ENCODE measurements at places on chromosomes 1 and 21. TPM values are rescaled to one million over a fixed set of nuclear protein-coding genes. Genes with fewer than 3 reads are reported as not detected.

GRCh38 chr1:219587801-219588561, 24.9 kb downstream of the ZC3H11B start:
- DNase-seq = peak; percentile 23

- DNase-seq = no peak
Observed at GRCh38 chr21:28237661-28238060, 755.0 kb downstream of the LTN1 start.

DNA sequence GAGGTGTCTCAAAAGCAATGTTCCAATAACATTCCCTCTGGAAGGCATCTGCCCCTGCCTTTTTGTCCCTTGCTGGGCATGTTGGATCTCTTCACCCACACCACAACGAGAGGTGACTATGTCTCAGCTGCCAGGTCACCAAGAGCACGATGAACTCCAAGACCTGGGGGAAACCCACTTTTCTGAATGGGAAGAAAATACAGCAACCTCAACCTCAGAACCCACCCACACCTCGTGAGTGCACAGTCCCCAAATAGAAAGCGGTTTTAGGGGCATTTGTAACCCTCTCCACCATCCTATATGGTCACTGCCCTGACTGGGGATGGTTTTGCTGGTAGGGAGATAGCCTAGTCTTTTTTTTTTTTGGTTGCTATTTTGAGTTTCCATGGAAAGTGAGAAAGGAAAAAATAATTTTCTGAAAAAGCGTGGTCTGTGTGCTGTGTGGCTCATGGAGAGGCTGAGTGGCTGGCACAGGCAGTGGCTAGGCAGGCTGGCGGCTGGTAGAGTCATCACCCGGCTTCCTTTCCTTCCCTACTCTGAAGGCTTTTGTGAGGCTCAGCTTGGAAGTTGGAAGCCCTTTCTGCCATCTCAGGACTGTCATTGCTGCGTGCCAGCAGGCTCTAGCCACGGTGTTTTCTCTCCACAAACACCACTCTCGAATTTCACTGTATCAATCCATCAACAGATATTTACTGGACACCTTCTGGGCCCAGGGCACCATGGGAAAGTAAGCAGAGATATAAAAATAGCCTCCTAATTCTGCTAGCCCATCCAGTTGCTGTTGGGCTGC, 15.8 kb downstream of the TSPAN2 start:
- DNase-seq = no peak

DNA sequence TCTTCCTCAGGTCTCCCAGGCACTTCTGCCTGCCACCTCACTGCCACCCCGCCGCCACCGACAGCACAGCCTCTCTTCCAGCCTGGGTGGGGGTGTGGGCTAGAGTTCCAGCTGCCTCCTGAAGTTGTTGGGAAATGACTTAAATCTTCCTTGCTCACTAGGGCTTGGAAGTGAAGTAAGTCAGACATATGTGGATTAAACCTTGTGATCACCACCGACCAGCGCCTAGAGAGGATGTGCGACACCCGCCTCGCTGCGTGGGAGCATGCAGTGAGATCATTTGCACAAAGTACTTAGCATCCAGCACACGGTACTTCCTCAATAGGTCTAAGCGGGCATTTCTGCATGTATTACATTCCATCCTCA, 71.4 kb upstream of the FAM20B start:
- DNase-seq = no peak

- DNase-seq = peak; percentile 51
Observed at GRCh38 chr1:39576016-39576657, 453 bp downstream of the PABPC4 start.

DNA sequence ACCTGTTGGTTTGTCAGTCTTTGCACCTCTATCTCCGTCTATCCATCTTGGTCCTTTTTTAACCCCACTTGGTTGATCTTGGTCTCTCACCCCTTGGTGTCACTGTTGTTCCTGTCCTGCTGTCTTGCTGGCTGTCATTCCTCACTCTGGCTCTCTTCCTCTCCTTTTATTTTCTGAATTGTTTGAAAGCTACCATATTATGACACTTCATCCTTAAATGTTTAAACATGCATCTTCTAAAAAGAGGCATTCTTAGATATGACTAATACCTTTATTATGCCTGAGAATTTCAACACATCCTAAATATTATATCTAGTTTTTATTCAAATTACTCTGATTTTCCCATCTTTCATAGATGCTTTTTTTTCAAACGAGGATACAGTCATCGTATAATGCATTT, 37.0 kb downstream of the BACH1 start:
- peak; percentile 40 for DNase-seq

DNA sequence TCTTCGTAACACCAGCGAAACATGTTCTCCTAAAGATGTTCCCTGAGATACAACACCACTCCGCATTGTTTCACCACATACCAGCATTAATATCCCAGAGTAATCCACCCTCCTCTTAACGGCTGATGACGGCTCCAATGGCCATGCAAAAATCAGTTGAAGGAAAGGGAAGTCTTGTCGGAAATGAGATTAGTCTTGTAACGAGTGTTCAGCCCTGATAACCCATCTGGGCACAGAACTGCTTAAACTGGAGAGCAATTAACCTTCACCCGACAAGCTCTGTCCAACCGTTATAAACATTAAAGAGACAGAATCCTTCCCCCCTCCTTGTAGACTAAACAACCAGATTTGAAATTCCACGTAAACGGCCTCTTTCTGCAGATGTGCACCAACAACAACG, 21.9 kb downstream of the ERG start:
- DNase-seq = no peak

DNA sequence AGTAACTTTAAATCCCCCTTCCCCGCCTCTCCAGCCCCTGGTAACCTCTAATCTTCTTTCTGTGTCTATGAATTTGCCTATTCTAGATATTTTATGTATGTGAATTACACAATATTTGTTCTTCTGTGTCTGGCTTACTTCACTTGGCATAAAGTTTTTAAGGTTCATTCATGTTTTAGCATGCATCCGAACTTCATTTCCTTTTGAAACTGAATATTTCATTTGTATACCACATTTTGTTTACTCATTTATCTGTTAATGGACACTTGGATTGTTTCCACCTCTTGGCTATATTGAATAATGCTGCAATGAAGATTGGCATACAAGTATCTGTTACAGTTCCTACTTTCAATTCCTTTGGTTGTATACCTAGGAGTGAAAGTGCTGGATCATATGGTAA, 205.3 kb downstream of the TM2D1 start:
- no peak for DNase-seq

GRCh38 chr1:184905601-184906322, 68.5 kb downstream of the NIBAN1 start:
- DNase-seq = no peak

GRCh38 chr1:190453550-190453949, 24.1 kb downstream of the BRINP3 start:
- DNase-seq = no peak

- DNase-seq = no peak
Observed at GRCh38 chr1:183517401-183517800, 45.1 kb downstream of the SMG7 start.

DNA sequence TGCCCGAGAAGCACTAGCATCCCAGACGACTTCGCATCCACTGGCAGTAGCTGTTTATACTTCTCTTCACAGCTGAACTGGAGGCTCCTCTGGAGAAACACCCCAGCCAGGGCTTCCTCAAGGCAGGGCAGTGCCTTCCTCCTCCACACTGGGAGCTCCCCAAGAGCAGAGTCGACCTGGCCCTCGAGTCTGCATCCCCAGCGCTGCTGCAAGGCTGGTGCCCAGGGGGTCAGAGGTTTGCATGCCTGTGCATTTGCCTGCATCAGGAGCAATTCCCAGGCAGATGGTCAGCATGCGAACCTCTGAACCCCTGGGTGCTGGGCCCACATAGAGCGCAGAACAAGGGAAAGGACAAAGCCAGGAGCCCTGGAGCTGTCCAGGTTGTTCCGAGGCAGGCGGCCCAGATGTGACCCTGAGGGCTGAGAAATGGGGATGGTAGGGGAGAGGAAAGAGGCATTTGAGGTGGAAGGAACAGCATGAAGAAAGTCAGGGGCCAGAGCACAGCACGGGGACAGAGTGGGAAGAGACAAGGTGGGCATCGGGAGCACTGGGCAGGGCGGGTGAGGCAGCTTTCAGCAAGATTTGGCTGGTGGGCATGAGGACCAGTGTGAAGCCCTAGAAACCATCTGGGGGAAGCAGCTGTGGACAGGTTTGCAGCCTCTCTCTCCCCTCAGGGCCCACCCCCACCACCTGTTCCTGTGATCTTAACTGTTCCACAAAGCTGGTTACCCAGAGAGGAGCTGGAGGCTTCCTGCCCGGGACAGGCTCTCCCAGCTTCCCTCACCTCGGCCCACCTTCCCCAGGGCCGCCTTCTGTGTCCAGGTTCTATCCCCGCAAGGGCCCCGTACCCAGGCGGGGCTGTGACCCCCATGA, 6.4 kb upstream of the S100A8 start:
- DNase-seq = no peak

DNA sequence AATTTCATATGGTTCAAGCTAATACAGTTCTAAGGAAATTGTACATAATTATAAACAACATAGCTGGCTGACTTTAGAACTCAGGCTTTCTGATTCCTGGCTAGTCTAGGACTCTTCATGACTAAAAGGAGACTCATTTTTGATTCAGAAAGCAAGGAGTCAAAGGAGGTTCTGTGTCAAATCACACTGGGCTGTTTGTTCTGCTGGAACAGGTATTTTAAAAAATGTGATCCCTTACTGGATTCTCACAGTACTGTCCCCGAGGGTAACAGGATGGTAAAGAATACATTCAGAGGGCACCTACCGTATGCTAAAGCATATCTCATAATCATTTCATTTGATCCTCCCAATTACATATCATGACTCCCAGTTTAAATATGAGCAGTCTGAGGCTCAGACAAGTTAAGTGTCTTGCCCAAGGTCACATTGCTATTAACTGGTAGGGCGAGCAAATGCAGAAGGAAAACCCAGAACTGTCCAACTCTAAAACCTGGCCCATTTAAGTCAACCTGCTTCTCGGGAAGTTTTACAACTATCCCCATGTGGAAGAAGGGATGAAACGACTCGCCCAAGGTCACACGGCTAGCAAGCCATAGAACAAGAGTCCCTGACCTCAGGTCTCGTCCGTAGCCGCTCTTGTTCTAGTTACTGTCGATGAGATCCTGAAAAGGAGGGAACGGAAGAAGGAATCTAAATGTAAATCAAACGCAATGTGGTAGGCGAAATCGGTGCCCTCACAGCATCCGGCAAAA, 675 bp downstream of the MYSM1 start:
- DNase-seq = peak; percentile 36

- DNase-seq = peak; percentile 80
Observed at GRCh38 chr1:9062021-9062471, 7.4 kb downstream of the SLC2A5 start.

DNA sequence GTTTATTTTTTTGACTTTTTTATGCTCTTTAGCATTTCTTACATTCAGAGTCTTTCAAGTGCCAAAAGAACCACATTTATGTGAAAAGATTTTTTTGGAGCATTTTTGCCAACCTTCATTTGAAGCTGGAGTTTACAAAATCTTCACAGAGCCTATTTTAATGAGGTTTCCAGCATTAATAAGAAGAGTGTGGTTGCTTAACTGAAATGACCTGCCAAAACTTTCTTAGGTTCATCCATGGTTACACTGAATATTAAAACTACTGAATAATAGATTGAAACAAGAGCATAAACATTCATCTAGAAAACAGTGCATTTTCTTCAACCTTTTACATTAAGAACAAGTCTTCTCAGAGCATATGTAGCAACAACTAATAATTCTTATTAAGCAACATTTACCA, 672.3 kb upstream of the CXADR start:
- no peak for DNase-seq

GRCh38 chr1:60463146-60463545, 389.6 kb upstream of the C1orf87 start:
- DNase-seq = no peak

- no peak for DNase-seq
Observed at GRCh38 chr1:53129891-53130597, 12.4 kb downstream of the SLC1A7 start.

DNA sequence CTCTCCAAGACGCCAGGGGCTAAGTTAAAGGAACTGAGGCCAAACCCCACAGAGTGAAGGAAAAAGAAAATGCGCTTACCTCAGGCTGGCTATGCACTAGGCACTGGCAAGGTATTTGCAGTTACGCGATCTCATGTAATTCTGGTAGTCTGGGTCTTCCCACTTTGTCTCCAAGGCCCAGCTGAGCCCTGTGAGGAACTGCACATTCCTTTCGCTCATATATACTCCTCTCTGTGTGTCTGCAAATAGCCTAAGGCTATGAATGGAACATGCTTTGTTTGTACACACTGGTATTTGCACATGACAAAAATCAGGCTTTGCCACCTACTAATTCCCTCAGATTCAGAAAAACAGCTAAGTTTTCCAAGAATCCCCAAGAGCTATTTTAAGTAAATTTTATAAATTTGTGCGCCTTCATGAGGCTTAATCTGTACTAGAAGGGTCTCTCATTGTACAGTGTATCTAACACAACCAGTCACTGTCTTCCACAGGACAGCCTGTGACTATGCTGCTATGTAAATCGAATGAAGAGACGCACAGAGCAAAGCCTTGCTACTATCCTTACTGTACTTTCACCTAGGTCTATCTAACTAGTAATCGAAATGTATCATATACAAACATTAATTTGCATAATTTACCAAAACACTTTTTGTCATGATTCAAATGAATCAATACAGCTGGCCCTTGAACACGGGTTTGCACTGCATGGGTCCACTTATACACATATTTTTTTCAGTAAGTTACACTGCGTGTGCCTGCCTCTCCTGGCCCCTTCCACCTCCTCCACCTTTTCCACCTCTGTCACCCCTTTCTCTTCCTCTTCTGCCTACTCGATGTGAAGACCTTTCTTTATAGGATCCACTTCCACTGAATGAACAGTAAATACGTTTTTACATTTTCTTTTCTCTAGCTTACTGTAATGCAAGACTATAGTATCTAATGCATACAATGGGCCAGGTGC, 87.0 kb downstream of the SIPA1L2 start:
- peak; percentile 25 for DNase-seq

DNA sequence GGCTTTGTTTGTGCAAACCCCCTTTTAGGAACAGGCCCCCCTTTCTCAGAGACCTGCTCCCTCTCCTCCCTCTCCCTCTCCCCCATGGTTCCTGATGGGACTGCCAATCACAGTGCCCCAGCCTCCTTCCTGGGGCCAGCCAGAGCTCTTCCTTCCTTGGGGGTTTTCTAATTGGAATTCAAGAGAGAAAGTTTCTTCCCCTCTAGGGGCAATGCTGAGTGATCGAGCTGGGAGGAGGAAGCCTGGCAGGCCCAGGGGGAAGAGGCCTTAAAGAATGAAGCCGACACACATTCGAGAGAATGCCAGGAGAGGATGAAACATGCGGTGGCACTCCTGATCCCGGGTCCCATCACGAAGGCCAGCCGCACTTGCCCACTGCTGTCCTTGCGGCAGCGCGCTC, 21.3 kb upstream of the COL16A1 start:
- no peak for DNase-seq

Gene FAM163A
- total RNA-seq = not detected

Gene GFI1
- 2.0 TPM for total RNA-seq

Gene HSD3B1
- not detected for total RNA-seq

Gene AHCYL1
- 64.3 TPM for total RNA-seq

Gene CTXND2
- total RNA-seq = not detected

Gene SYT14
- 3.7 TPM for total RNA-seq

Gene PKN2
- total RNA-seq = 22.5 TPM

All from M059J (cell line).